ENCODE measurements at places on chromosomes 6 and 20.
A peak's percentile ranks its signal among the peaks of the same experiment; 100 is the strongest.

DNA sequence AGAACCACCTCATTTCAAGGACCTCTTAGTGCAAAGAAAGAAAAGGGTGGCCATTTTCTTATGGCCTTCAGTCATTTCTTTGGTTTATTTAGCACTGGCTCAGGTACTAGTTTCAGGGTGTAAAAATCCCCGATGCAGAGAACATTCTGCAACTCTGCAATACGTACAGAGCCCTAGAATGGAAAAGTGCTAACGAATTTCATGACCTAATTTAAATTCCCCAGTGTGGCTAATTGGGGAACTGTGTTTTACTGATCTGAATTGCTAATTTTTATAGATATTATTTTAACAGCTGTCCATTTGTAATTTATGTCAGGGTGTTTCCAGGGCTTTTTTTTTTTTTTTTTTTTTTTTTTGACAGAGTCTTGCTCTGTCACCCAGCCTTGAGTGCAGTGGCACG lies 160.7 kb downstream of the UST start:
- DNase-seq = no peak

- DNase-seq = no peak
Observed at GRCh38 chr6:7251646-7252260, 61.2 kb downstream of the SSR1 start.

- DNase-seq = peak; percentile 95
Observed at GRCh38 chr20:37378785-37379598, 33.1 kb downstream of the SRC start.

DNA sequence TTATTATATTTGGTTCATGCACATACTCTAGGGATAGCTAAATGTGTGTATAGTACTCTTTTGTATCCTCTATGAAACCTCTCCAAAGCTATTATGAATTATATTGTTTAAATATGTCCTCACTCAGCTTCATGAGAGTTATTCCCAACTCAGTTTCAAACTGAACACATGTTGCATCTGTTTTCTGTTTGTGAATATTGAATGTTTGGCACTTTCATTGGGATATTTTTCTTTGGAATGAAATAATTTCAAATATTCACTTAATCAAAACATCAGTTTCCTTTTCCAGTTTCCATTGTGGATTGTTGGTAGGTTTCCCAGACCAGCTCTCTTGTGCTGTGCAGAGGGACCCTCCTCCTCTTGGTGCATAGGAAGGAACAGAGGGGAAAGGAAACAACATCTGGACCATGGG lies 46.6 kb downstream of the HDAC2 start:
- DNase-seq = no peak

GRCh38 chr6:56955171-56956155 lies 556 bp downstream of the BEND6 start:
- DNase-seq = peak; percentile 67

- no peak for DNase-seq
Observed at GRCh38 chr20:43949248-43949647, 34.6 kb downstream of the TOX2 start.

- peak; percentile 31 for DNase-seq
Observed at GRCh38 chr6:27213544-27214125, 33.9 kb upstream of the PRSS16 start.

Data from A549 (cell line).